ENCODE measurements at places on chromosomes 6 and 20.

- DNase-seq = no peak
Measured at GRCh38 chr6:140153703-140154102, 779.3 kb upstream of the CITED2 start.

- no peak for DNase-seq
Measured at GRCh38 chr20:51481341-51481914, 61.1 kb downstream of the NFATC2 start.

DNA sequence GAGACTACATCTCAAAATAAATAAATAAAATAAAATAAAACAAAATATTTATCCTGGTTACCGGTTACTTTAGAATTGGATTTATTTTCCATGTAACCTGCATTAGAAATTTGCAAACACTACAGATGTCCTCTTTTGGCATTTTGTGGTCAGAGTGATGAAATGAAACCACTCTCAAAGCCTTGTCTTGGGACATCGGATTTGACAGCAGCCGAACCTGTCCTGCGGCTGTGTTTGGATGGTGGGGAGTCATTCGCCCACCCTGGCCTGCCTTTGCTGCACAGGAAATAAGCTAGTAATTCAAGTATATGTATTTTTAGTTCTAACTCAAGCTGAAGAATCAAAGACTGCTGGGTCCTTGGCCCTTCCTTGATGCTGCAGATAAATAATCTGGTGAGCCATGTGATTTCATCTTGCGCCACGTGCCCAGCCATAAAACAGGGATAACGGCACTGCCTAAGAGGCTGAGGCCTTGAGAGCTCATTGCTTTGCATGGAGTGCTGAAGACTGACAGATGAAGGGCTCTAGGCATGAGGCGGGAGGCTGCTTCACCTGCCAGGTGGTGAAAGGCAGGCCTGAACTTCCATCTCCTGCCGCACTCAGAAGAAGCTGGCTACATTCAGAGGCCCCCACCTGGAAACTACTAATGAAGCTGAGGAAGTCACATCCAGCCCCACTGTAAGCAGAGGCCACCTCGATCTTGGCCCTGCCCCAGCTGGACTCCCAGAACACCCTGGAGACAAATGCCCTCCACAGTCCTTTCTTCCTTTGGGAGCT is 76.9 kb downstream of the NOL4L start:
- DNase-seq = no peak

DNA sequence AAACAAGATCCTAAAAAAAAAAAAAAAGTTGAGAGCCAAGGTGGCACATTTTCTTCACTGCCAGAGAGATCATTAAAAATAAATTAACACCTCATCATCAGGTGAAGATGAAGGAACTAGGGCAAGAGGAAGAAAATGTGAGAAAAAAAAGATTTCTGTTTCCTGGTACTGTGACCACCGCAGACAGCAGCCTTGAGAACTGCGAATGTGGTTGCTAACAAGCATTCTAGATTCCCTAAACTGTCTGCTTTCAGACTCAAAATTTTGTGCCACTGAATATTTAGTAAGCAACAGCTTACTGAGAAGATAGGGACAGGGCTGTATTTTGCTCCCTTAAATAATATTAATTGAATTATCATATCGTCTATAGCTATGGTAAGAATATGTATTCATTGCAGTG is 24.1 kb upstream of the MBOAT1 start:
- DNase-seq = no peak

- DNase-seq = no peak
Measured at GRCh38 chr20:50717974-50718761, 13.2 kb upstream of the PARD6B start.

- peak; percentile 67 for DNase-seq
Measured at GRCh38 chr6:52815167-52816092, 11.8 kb upstream of the GSTA1 start.

DNA sequence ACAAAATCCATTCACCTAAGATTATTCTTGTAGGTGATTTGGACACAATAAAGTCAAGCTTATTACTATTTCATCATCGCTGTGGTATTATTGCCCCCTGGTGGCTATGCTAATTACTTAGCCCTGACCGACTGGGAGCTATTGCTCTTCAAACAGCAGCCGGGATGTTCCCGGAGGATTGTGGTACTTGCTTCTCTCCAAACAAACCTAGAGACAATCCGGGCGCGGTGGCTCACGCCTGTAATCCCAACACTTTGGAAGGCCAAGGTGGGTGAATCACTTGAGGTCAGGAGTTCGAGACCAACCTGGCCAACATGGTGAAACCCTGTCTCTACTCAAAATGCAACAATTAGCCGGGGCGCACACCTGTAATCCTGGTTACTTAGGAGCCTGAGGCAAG is 15.4 kb upstream of the STMND1 start:
- peak; percentile 66 for DNase-seq

DNA sequence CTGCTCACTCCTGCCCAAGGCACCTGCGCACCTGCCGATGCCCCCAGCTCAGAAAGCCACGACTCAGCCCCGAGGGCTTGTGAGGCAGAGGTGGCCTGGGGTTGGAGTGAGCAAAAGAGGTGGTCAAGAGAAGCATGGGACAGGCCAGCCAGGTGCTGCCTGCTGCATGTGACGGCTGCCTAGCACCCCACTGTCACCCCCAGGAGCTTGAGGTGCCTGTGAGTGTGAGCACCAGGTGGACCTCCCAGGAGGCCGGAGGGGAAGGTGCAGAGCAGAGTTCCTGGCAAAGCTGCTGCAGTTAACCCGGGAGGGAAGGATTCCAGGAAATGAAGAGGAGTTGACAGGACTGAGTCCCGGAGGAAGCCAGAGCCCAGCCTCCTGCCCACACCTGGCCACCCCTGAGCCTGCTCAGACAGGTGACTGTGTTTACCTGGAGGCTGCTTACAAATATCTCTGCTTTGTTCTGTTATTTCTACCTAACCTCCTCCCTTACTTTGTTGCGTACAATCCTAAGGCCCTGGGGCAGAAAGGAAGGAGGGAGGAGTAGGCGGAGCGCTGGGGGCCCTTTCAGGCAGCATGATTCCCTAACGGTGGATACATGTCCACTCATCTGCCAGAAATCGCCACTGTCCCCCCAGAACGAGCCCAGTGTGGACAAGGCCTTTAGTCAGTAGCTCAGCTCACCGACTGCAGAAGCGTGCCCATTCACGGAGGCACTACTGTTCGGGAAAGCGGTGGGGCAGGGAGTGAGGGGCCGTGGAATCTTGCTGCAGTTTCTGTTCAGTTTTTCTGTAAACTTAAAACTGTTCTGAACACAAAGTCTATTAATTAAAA is 87.5 kb upstream of the MPC1 start:
- no peak for DNase-seq

DNA sequence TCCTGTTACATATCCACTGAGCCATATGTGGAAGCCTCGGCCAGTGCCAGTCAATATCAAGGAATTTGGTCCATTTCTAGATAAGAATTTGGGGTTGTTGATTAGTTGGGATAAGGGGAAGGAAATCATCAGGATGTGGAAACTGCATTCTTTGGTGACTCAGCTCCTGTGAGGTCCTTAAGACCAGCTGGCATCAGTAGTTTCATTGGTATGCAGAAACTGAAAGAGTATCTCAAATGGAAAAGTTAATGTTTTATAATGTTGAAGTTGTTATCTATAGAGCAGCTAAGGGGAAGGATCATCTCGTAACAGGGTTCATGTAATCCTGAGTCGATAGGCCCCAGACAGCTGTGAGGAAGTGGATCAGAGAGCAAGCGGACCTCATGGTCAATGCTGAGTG is 87.9 kb upstream of the PRND start:
- no peak for DNase-seq

- DNase-seq = no peak
Measured at GRCh38 chr6:106446983-106447382, 86.5 kb downstream of the CRYBG1 start.

All from SK-N-SH (cell line).